ENCODE measurements at places on chromosomes 4 and X.

- no peak for DNase-seq
Measured at GRCh38 chrX:119529345-119530276, 35.6 kb downstream of the STEEP1 start.

DNA sequence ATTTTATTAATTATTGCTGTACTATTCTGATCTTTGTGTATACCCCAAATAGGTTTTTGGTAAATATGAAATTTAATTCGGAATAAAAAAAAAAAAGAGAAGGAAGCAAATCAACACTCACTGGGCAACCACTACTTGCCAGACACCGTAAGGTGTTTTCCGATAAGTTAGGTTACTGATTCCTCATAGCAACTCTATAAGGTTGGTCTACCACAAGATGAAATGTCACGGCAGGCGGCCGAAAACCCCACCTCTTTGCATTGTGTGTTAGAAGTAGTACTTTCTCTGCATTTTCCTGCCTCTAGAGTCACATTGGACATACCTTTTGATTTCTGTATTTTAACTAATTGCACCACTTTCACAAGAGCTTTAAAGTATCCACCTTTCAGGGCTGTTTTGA, 44.5 kb upstream of the RASGEF1B start:
- no peak for DNase-seq

DNA sequence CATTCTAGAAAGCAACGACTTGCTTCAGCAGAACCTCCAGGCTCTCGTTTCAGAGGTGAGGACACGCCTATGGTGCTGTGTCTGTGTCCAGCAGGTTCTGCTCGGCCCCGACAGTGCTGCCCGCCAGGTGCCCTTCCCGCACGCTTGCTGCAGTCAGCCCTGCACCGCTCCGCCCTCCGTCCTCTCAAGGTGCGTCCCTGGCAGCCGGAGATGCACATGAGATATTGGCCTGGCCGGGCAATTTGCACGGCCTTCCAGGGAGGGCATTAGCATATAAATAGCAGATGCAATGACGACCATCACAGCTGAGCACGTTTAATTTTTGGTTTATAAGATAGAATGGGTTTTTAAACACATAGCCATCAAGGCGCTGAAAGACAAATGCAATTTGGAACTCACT, 14.4 kb downstream of the UVSSA start:
- DNase-seq, result no peak

DNA sequence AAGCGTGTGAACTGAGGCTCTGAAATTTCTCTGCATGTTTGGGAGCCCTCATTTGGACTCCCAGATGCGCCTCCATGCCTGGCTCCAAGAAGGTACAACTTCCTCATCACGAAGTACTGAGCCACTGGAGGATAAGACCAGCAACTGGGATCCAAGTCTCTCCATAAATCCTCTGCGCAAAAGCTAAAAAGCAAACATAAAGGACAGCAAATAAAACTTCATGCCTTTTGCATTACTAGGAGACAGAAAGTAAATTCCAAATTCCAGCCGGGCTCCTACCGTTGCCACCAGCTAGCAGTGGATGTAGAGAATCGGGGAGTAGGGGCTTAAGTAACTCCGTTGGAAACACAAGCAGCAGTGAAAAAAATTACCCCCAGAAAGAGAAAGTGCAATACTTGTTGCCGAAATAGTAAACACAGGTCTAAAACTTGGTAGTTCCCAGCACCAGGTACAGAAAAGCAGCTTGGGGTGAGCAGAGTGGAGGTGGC, 477.1 kb upstream of the TENM3 start:
- DNase-seq, result no peak

GRCh38 chrX:41923978-41924683, 777 bp upstream of the CASK start:
- DNase-seq, result no peak
